BJ (cell line): ENCODE measurements at places on chromosomes 7 and 10.
A peak's percentile ranks its signal among the peaks of the same experiment; 100 is the strongest.

DNA sequence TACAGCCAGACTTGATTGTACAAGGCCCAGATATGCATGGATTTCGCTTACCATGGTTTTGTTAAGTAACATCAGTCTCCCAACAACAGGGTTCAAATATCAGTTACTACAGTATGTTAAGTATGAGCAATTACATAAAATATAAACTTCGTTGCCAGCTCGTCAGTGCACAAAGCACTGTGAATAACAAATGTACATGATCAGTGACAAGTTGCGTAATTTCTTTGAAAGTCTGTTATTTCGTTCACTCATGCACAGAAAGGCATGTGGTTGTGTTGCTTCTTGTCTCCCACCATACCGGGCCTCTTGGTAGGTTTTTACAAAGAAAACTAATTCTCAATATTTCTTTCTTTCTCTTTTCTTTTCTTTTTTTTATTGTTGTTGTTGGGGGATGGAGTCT, 12.5 kb upstream of the ZNF487 start:
- no peak for DNase-seq

DNA sequence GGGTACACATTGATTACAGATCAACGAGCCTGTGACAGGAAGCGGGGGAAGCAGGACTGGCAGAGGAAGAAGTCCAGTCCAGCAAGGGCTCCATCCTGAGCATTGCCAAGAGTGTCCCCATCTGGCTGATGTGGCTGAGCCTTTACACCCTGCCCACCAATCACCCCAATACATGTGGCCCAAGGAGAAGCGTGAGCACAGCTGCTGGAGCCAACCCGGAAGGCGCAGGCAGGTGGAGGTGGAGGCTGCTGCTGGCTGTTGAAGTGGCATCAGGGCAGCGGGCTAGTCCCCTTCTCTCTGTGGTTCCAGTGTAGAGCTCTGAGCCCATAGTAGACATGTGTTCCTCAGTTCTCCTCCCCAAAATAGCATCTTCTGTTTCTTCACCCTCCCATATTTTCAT, 6.8 kb upstream of the AMPH start:
- DNase-seq = no peak

DNA sequence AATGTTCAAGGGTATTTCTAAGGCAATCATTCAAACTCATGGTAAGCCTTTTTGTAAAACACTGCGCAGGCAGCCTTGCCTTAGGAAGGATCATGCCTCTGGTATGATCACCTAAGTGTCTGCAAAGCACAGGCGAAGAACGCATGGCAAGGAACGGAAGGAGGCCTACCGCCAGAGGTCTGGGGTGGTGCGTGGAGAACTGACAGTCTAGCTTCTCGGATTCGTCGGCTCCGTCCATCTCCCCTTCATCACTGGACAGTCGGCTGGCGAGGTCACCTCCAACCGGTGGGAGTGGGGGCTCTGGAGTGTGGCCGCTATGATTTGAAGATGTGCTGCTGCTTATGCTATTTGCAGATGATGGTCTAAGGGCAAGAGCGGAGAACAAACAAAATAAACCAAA, 42.6 kb upstream of the EFCAB10 start:
- DNase-seq = no peak

- no peak for DNase-seq
These were observed 31.8 kb downstream of the SLC35B4 start for GRCh38 chr7:134284952-134285351.

DNA sequence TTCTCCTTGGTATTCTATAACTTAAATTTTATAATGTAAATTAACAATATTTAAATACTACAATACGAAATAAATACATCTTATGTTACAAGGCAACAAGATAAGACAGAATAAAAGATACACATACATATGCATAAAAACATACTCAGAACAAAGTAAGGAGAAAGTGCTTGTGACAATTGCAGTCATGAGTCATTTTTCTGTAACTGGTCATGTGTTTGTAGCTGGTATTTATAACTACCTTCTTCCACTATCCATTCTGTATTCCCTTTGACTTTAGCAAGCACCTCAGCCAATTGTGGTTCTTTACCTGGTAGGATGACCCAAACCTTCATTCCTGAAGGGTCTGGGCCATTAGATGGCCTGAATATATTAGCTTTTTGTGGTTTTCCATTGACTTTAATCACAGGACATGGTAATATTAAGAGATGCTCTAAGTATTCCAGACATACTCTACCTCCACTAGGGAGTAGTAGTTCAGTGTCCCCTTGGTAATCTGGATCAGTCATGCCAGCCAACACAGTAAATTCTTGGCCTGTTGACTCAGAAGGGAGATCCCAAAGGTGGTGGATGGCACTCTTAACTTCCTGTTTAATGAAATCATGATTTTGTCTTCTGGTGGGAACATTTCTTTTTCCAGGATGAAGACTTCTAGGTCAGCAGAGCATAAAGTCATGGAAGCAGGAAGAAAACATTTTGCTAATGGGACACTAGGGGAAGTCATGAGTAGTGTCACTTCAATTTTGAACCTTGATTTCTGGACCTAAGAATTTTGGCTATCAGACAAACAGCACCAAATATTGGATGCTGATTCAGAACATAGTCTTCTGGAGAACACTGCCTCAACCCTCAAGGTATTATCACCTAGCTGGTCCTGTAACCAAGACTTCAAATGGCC, 733.7 kb upstream of the IGFBP3 start:
- DNase-seq = no peak

- DNase-seq = no peak
These were observed 818.8 kb downstream of the GATA3 start for GRCh38 chr10:8873310-8873709.

DNA sequence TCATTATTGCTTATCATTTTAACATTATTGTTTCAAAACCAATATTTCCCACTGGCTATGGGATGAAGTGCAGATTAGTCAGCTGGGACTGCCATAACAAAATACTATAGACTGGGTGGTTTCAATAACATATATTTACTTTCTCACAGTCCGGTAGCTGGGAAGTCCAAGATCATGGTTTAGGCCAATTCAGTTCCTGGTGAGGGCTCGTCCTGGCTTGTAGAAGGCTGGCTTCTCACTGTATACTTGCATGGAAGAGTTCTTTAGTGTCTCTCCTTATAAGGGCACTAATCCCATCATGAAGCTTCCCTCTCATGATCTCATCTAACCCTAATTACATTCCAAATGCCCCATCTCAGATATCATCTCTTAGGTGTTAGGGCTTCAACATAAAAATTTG, 101.3 kb downstream of the CHRM2 start:
- no peak for DNase-seq

GRCh38 chr7:38383281-38383680, 109.8 kb upstream of the TARP start:
- no peak for DNase-seq

DNA sequence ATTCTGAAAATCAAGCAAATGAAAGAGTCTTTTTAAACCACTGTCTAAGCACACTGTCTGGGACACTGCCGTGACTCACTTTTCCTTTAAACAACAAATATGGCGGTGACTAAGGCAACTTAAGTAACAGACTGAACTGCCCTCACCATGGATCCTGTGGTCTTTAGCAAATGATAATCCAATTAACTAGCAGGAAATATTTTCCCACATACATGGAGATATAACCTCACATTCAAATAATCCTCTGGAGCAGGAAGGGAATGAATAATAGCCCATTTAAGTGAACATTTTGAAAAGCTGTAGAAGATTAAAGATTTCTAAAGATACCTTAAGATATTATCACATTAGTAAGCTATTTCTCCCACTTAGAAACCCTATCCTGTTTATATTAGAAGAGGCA, 40.3 kb upstream of the LRRC17 start:
- peak; percentile 84 for DNase-seq

GRCh38 chr7:73338321-73338720, 10.4 kb downstream of the FKBP6 start:
- DNase-seq = no peak

- DNase-seq = no peak
These were observed 366.6 kb downstream of the PRPF18 start for GRCh38 chr10:13953371-13953770.

- DNase-seq = peak; percentile 32
These were observed 75.2 kb downstream of the PAXIP1 start for GRCh38 chr7:154927624-154928125.

GRCh38 chr7:83153419-83153818, 9.3 kb downstream of the PCLO start:
- no peak for DNase-seq

DNA sequence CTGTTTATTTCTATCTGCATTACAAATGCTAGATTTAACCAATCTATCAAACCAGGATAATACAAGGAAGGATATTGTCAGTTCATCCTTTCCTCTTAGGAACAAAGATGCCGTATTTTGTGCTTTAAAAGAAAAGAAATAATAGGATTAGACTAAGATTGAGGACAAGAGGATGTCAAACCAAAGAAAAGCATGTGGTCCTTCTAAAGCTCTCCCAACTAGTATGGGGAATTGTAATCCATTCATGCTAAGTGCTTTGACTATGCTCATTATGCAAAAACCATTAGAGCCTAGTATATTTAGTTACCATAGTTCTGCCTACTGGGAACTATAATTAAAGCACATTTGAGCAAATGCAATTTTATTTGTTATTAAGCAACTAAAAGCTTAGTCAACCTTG, 280.2 kb downstream of the GRM8 start:
- DNase-seq = no peak

DNA sequence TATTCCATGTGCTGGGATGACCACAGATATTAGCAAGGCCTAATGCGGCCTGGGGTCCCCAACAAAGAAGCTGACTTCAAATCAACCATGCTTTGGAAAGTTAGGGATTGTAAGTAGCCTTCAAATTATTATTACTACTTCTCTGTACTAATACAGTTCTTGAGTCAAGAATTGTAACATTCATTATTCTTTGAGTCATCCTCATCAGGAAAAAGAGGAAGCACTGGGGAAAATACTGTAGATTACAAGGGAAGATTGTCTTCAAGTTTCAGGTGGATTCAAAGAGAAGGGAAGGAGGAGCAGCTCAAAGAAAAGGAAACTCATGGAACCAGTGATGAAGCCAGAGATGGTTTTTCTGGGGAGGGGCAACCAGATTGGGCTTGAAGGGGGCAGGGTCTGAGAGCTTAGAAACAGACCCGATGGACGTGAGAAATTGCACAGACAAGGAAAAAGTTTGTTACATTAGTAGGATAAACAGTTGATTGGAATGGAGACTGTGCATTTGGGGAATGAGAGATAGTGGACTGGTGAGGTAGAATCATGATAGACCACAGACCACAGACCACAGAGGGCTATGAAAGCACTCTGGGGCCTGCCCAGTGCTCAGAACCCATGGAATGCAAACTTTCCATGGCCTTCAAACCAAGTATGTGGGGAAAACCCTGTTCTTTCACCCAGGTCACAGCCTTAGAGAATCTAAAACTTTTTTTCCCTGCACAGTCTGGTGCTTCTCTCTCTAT, 209.9 kb downstream of the ZNF365 start:
- peak; percentile 93 for DNase-seq

DNA sequence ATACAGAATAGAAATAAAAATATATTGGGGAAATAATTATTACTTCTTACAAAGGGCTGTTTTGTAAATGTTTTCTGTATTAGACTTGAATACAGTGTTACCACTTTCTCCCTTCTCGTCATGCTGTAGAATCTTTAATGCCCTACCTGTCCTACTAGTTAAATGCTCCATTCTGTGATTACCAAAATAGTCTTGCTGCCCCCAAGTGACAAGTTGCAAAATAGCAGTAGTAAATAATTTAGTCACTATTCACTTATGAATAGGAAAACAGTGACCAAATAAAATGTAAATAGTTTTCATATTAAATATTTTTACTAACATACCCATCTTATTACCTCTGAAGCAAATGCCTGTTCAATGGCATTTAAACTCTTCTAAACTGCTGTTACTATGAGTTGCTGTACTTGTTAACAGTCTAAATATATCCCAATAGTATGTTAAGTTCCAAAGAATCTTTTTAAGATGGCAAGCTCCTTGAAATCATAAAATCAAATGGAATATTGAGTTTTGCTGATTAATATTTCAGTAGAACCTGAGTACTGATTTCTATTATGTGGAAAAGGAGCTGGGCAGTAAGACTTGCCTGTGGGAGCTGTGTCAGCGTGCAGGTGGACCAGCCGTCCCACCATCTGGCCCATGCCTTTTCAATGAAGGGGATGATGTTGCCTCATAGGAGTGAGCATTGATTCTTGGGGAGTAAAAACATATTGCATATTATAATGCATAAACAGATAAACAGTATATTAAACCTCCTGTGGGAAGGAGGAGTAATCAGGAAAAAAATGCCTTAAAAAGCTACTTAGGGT, 18.1 kb upstream of the OIT3 start:
- DNase-seq = no peak

DNA sequence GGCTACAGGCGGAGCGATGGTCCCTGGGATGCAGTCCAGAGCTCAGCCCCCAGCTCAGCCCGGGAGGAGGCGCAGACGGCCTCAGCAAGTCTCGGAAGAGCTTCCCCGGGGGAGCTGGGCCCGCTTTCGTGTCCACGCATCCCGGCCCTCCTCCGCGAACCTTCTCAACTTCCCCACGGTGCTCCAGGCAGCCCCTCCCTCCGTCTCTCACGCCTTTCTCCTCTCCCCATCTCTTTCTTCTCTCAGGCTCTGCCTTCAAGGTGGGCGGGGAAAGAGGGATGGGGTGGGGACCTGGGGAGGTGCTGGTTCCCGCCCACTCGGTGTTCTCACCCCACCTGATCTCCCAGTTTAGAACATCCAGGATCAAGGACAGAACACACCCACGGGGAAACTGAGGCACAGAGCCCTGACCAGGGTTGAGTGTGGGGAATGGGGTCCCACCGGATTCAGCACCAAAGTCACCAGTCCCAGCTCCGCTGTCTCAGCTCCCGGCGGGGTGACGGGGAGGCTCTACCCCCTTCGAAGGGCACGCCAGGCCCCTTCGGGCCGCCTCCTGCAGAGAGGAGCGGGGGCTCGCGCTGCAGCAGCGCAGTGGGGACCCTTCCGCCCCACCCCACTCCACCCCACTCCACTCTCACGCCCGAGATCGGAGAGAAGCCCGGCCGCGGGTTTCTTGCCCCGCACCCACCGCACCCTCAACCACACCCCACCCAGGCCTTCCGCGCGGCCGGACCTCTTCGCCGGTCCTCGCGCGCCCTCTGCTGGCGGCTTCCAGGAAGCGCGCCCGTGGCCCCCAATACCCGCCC, 18.2 kb downstream of the POLL start:
- no peak for DNase-seq

DNA sequence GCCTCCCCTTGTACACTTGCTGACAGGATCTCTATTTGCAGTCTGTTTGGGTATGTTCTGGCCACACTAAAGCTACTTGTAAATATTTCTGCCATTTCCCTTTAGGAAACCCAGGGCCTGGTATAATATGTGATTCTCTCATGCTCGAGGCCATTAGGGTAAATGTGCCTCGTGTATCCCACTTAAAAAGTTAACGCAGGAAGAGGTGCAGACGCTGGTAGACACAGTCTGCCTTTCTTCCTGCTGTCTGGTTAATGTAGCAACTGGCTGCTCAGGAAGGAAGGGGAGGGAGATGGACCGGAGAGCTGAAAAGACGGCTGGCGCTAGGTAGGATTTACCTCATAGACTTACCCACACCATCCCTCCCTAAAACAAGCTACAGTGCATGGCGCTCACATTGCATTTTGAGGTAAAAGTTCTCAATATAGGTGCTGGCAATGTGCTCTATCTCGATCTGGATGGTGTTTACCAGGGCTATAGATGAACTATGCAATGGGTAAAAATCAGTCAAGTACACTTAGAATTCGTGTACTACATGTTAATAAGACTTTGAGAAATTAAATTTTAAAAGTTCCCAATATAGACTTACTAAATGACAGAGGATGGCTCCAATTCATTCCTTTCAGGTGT, 125.9 kb downstream of the JAZF1 start:
- DNase-seq = no peak

- no peak for DNase-seq
These were observed 277.7 kb downstream of the ZEB1 start for GRCh38 chr10:31596765-31597164.

- no peak for DNase-seq
These were observed 116.7 kb downstream of the SEMA3E start for GRCh38 chr7:83532219-83532618.
